ENCODE measurements at places on chromosomes 16 and 17.

- no peak for DNase-seq
These were observed 8.1 kb downstream of the WIPI1 start for GRCh38 chr17:68449021-68449739.

DNA sequence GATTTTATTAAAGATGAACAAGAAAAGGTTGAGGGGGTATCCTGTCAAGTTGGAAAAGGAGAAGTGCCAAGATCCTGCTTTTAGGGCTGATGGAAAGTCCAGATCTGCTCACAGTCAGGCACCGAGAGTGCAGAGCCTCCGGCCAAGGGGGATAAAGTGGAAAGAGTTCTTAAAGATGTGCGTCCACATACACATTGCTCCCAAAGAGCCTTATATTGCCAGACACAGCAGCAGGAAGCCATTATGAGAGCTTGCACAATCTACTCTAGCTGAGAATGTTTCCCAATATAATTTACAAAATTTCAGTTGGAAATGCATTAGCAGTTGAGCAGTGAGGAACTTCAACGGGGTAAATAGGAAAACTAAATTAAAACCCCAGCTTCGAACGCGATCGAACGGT, 95.6 kb downstream of the SALL1 start:
- DNase-seq, result no peak

DNA sequence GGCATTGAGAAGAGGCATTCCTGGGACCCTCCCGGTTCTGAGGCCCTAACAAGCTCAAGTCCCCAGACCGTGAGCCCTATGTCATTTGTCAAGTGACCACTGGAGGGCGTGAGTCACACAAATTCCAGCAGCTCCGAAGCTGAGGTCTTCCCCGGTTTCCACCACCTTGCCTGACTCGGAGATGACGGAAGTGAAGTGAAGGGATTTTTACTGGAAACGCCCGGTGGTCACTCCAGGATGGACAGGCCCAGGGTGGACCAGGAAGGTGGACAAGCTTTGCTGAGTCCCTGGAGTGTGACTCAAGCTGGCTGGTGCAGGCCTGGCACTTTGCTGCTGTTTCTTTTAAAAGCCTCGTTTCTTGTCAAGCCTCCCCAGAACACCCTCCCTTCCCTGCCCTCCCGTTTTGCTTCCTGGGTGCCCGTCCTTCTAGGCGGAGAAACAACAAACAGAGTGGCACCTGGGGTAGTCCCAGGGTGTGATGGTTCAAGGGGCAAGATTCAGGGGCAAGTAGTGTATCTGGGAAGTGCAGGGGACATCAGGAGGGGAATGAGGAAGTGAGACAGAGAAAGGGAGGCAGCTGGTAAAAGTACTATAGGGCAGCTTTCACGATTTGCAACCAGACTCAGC, 5.3 kb upstream of the NOS2 start:
- peak; percentile 68 for DNase-seq

DNA sequence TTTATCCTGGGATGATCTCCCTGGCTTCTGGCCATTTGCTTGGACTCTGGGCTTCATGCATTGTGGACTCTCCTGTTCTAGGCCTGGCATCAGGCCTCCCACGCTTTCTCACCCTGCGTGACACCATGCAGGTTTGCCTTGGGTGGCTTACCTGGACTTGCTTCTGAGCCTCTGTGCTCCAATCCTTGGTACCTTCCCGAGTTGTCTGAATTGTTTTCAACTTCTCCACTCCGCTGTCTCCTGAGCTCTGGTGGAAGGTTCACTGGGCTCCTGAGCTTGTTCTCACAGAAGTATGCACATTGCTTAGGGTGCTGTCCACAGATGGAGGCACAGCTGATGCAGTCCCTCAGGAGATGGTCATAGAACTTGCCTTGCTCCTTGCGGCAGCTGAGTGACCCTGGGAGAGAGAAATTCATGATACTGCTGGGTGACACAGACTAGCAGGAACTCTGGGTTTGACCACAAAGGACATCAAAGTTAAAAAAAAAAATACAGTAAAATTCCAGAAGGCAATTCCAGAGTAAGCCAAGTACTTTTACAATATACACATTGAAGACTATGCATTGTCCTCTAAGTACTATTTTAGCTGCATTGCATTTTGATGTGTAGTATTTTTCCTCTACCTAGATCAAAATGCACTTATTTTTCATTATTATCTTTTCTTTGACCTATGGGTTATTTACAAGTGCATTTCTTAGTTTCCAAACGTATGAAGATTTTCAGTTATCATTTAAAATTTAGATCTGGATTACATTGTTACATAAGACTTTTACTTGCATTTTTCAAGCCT, 23.1 kb downstream of the TNFRSF13B start:
- no peak for DNase-seq

DNA sequence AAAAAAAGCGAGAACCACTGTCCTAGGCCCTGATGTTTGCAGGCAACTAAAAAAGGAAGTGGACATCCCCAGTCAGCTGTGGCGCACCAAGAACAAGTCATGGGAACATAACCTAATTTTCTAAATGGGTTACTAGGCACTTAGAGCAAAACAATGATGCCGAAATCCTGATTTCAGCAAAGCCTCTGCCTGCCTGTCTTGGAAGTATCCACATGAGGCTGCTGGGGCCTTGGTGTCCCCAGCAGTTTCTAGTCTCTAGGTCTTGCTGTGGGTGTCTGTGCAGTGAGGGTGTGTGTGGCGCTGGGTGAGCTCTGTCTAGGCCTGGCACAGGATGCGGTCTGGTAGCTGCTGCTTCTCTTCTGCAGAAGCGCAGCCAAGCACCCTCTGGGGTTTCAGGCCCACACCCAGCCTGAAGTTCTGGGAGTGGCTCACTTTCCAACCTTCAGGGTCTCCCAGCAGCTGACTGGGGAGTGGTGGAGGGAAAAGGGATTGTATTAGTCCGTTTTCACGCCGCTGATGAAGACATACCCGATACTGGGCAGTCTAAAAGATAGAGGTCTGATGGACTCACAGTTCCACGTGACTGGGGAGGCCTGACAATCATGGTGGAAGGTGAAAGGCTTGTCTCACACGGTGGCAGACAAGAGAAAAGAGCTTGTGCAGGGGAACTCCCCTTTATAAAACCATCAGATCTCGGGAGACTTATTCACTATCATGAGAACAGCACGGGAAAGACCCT, 21.1 kb downstream of the STH start:
- DNase-seq, result peak; percentile 22

GRCh38 chr16:71700831-71701230, 23.7 kb downstream of the PHLPP2 start:
- DNase-seq, result no peak
